ENCODE measurements at places on chromosomes 13 and 19. TPM values are rescaled to one million over a fixed set of nuclear protein-coding genes. Genes with fewer than 3 reads are reported as not detected.

- DNase-seq, result no peak
Measured at GRCh38 chr19:45122832-45123231, 29.9 kb downstream of the PPP1R37 start.

DNA sequence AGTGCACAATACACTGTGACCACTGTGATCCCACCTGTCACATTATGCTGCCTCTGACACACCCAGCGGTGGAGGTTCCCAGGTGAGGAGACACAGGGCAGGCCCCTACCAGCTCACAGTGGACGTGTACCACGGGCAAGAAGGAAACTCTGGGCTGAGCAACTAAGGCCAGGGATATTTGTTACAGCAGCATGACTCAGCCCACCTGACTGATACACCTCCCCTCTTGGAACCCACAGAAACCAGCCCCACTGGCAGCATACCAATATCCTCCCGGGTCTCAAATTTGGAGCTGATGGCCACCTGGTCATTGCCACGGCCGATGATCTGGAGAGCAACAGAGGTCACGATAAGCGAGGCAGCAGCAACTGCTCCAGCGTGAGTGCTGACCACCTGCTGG lies 14.9 kb downstream of the KLC3 start:
- DNase-seq, result no peak

GRCh38 chr19:38650172-38650775 lies 2.8 kb downstream of the ACTN4 start:
- DNase-seq, result no peak

- DNase-seq, result peak; percentile 15
Measured at GRCh38 chr13:59747529-59747928, 416.2 kb downstream of the DIAPH3 start.

DNA sequence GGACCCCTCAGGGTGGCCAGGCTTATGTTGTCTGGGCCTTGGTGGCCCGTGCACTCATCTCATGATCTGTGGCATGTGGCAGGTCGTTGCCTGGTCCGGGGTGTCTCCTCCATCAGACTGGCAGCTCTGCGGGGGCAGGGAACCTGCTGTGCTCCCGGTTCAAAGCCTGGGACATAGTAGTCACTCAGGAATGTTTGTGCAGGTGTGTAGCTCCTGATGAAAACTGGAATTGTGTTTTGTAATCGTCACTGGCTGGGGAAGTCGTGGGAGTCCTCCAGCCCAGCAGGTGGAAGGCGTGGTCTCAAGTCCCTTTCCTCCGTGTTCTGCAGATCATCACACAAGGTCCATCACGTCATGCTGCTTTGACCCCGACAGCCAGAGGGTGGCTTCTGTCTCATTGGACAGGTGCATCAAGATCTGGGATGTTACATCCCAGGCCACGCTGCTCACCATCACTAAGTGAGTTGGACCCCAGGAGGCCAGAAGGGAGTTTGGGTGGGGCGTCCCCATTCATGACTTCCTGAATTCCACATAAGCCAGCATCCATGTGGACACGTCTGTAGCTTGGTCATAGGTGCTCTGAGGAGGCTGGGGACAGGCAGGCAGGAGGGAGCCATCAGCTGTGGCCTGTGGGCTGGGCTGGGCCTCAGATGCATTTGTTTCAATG lies 19.1 kb downstream of the WDR88 start:
- DNase-seq, result no peak

DNA sequence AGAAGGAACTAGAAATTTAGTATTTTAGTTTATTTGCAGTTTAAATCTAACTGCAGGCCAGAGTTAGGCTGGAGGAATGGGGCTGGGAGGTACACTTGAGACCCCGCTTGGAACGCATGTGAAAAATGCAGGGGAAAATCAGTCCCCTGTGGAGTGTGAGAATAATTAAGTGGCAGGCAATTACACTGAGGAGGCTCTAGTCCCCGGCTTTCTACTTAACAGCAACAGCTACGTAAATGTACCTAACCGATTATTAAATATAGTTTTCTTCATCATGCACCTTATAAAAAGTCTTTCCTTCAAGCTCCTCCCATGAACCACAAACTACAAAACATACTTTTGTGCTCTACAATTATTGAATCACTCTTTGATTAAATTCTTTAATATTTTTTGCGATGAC lies 804 bp downstream of the ZNF708 start:
- peak; percentile 3 for DNase-seq

GRCh38 chr13:106699311-106699710 lies 131.4 kb upstream of the ARGLU1 start:
- DNase-seq, result no peak

Gene ABCA7
- polyA plus RNA-seq, result 41.2 TPM

GRCh38 chr13:86946734-86947133 lies 724.4 kb upstream of the SLITRK5 start:
- no peak for DNase-seq

Gene SIGLEC8
- polyA plus RNA-seq, result not detected

- DNase-seq, result no peak
Measured at GRCh38 chr13:51924756-51925544, 63.2 kb downstream of the CCDC70 start.

Measured in HepG2 (cell line).